ENCODE measurements at places on chromosomes 13 and 19. TPM values are rescaled to one million over a fixed set of nuclear protein-coding genes. Genes with fewer than 3 reads are reported as not detected.
A peak's percentile ranks its signal among the peaks of the same experiment; 100 is the strongest.

Gene HCN2
- 1.1 TPM for total RNA-seq

- DNase-seq = no peak
Measured at GRCh38 chr19:18662972-18663732, 20.3 kb upstream of the CRTC1 start.

GRCh38 chr13:110416131-110417025 is 109.3 kb downstream of the COL4A2 start:
- DNase-seq = no peak

Gene PEPD
- total RNA-seq = 21.1 TPM

- DNase-seq = no peak
Measured at GRCh38 chr13:111251646-111252445, 68.6 kb upstream of the TEX29 start.

Gene SIGLEC6
- 0.95 TPM for total RNA-seq

- no peak for DNase-seq
Measured at GRCh38 chr19:41553804-41554203, 22.2 kb upstream of the CEACAM21 start.

DNA sequence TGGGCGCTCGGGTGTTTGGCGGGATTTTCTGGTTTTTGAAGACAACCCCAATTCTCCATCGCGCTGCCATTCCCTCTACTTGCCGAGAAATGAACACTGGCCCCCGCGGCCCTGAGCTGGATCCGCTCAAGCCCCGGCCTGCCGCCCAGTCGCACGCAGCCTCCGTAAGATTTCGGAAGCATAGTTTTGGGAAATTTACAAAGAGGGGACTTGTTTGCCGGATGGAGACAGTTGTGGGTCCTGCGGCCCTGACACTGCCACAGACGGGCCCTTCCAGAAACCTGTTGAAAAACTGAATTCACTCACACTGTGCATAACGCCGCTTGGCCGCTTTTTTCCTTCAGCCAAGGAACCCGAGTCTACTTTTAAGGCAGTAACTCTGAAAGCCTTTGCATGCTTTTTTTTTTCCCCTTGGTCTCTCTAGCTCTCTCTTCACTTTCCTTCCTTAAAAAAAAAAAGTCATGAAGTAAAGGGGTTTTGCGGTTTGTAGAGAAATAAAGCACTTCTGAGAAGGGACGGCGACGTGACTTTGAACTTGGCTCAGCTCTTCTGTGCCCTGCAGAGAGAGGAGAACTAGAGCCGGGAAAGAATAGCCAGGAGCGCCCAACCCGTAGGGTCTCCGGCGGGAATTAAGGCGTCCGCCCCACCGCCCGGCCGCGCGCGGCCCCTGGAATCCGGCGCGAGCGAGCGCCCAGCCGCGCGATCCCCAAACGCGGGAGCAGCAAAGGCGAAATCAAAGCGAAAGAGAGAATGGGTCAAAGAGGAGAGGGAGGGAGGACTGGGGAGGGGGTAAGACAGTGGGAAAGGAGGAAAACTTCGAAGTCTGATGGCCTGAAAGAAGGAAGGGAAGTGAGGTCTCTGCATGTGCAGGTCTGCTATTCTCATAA is 3.4 kb upstream of the ZIC2 start:
- peak; percentile 57 for DNase-seq

Gene ZNF763
- total RNA-seq = 0.51 TPM

DNA sequence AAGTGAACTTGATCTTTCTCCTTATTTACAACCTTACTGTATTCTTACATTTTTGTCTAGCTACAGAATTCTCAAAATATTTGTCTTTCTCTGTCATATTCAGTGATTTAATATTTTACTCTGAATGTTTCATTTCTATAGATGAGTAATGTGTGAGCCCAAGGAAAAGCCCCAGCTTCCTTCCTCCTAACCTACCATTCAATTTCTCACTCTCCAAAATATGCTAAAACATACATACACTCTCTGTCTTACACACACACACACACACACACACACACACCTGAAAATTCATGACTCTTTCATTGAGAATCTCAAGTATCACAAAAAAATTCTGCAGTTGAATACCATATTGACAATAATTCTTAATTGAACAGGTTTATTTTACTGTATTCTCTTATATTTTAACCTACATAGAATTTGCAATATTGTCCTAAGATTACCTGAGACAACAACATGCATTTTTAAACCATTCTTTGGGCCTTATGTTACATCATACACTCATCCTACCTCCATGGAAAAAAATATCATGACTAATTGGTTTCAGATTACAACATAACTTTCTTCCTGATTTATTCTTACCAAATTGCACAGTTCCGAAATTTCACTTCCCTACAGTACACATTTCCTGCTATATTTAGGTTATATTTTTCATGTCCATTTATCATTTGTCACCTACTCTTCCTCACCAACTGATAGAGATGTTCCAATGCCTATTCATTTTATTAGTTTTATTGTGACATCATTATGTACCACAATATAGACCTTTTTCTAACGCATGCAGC is 1965.6 kb upstream of the PCDH20 start:
- no peak for DNase-seq

DNA sequence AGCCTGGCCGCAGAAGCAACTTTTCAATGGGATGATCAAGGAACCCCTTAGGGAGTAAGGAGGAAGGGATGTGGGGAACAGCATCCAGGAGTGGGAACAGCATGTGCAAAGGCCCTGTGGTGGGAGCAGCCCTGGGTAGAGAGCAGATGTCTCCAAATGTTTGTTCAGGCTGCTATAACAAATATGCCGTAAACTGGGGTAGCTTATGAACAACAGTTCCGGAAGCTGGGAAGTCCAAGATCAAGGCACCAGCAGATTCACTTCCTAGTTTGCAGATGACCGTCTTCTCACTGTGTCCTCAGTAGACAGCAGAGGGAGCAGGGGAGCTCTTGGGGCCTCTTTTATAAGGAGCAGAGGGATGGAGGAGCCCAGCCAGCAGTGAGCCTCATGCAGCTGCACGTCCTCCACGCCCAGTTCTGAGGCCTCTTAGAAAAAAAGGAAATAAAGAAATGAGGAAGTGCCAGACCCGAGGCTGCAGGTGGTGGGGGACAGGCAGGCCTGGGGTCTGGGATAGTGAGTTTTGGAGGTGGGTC is 4.2 kb upstream of the LRRC25 start:
- DNase-seq = no peak

DNA sequence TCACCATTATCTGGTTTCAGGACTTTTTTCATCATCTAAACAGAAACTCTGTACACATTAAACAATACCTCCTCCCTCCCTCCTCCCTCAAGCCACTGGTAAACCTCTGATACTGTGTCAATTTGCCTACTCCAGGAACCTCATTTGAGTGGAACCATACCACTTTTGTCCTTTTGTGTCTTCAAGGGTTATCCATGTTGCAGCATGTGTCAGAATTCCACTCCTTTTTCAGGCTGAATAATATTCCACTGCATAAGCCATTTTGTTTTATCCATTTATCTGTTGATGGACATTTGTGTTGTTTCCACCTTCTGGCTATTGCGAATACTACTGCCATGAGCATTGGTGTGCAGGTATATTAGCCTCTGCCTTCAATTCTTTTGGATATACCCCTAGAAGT is 27.5 kb downstream of the TGDS start:
- DNase-seq = no peak

GRCh38 chr19:41263042-41263849 is 926 bp upstream of the HNRNPUL1 start:
- DNase-seq = peak; percentile 94

GRCh38 chr19:2602391-2603181 is 99.9 kb downstream of the GNG7 start:
- no peak for DNase-seq

Gene CYP4F22
- 0.12 TPM for total RNA-seq

Gene CPB2
- not detected for total RNA-seq

DNA sequence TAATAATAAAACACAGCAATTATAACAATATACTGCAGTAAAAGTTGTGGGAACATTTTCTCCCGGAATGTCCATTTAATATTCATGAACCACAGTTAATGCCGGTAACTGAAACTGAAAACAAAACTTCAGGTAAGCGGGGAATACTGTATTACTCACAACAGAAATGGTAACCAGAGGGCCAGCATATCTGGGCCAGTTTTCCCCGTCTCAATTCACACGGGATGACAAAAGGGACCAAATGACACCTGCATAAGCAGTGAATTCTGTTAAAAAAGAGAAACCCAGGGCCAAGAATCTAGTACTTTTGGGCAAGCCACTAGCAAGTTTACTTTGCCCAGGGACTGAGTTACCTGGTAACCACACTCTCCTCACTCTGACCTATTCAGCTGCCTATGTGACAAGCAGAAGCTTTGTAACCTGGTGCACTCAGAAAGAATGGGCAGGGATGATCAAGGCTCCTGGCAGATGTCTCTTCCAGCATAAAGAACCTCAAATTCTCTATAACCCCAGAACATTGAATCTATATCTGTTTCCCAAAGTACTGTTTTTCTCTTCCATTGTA is 1171.2 kb downstream of the DIAPH3 start:
- no peak for DNase-seq

GRCh38 chr13:89061821-89062220 is 1390.7 kb downstream of the SLITRK5 start:
- no peak for DNase-seq

DNA sequence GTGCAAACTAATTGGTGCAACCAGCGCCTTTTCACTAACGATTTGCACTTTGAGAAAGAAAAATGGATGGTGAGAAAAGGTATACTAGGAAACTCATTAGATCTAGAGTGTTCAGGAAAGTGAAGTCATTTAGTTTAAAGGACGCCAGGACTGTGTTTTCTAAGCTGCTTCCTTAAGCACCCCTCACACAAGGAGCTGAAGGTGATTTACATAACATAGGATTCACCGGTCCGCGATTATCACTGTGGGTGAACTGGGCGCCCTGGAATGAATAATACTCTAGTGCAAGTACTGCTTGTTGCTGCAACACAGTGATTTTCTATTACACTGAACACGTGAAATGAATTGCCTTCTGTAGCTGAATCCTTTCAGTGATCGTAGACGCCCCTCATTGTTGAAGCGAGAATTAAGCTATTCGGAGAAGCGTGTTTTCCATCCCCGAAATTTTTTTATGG is 2.6 kb upstream of the MAB21L1 start:
- DNase-seq = no peak

GRCh38 chr13:31242367-31242766 is 42.6 kb downstream of the B3GLCT start:
- DNase-seq = no peak

Gene KLK14
- 1.1 TPM for total RNA-seq

DNA sequence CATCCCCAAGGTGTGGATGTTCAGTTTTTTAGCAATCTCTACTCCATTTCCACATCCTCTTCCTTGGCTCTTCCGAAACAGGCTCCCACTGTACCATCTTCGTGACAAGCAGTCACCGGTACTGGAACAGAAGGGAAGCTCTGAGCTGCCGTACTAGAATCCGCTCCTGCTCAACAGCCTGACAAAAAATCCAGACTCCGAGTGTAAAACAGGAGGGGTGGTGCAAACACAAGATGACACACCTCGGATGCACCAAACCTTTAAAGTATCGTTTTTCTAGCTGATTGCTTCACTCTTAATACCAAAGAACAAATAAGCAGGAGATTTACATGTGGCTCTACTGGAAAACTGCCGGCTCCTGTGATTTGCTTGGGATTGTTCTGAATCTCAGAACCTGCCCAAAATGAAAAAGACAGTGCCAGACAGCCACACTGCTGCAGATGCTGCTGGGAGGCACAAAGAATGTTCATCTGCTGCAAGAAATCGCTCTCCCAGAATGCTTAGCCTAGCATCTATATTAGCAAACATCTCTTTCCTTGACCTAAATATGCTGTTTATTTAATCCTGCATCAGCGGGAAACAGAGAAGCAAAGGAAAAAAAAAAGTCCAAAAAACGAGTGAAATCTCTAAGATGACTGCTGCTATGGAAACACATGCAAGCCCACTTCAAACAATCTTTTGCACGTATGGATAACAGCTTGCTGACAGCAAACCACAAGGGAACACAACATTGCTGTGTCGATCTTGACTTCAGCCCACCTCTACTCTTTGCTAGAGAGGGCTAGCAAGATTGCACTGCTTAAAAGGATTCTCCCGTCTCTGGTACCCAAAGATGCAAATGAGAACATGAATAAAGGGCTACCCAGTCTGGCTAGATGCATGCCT is 38.0 kb upstream of the DOCK9 start:
- no peak for DNase-seq

DNA sequence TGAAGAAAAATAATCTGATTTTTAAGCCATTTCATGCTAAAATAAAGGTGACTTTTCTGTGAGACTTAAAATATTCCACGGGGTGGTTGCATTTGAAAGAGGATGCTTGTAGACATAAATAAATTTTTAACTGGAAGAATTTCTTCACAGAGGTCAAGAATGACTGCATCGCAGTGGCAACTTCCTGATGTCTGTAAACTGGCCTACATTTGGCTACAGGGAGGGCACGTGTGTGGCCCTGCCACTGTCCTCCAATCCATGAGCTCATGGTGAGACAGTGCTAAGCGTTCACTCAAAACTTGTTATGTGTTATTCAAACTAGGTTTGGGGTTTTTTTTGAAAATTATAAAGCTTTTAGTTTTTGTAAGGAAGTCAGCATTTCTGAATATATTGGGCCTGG is 1089.3 kb downstream of the EFNB2 start:
- no peak for DNase-seq

DNA sequence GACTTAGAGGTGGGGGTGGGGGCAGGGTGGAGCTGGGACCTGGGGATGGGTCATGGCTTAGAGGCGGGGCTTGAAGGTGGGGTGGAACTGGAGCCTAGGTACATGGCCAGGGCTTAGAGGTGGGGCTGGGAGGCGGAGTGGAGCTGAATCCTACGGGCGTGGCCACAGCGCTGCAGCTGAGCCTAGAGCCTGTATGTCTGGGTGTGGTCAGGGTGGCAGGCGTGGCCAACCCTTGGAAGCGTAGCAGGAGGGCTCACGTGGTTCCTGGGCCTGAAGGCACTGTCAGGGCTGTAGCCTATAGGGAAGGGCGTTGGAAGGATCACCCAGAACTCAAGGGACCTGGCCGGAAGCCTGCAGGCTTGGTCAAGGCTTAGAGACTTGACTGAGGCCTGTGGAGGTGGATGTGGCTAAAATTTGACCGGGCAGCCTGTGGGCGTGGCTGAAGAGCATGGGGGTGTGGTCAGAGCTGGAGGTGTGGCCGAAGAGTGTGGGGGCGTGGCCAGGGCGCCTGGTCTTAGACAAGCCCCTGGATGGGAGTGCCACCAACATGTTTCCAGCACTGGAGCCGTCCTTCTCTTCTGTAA is 24.3 kb downstream of the COLGALT1 start:
- peak; percentile 74 for DNase-seq

DNA sequence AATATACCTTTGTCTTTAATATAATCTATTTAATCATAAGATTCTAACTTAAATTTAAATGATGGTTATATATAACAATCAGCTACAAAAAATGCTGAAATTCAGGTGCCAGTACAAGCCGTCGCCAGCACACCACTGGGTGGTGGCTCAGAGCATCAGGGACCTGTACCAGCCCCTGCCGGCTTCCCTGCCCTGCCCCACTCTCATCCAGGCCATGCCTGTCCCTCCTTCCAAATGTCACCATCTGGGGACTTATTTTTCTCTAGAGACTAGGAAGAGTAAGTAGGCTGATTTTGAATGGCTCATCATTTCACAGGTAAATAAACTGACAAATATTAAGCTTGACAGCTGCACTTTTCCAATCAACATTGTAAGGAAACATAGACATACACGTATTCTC is 1.6 kb downstream of the METTL21C start:
- no peak for DNase-seq

GRCh38 chr19:8030960-8031359 is 21.6 kb upstream of the CCL25 start:
- no peak for DNase-seq

GRCh38 chr13:48892053-48892687 is 83.5 kb upstream of the FNDC3A start:
- DNase-seq = no peak
